SK-MEL-5 (cell line): ENCODE measurements at places on chromosomes 11 and 22. TPM values are rescaled to one million over a fixed set of nuclear protein-coding genes. Genes with fewer than 3 reads are reported as not detected.

DNA sequence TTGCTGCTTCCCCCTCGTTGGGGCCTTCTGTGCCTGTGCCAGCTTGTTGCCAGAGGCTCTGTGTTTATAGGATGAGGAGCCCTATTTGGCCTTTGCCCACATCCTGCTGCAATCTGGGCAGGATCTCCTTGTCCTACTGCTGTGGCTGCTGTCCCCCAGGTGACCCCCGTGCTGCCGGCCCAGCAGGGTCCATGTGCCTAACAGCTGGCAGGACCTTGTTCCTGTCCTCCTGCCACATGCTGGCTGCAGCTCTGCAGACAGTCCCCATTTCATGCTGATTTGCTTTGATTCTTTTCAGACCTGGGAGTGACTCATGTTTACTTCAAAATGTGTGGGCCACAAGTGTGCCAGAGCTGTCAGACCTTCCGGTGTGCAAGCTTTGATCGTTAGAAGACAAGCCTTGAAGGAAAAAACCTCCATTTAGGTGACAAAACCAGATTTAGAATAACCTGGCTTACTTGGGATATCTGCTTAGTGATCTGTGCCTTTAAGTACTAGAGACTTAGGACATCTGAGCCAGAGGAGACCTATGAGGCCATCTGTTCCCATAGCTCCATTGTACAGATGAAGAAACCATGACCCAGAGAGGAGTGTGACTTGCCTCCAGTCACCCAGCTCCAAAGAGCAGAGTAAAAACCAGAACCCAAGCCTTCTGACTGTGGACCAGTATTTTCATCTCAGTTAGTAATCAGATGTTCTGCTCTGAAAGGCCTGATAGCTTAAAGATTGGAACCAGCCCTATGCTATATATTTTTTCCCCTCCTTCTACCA, 11.1 kb downstream of the NAV2 start:
- DNase-seq = no peak

- DNase-seq = no peak
Measured at GRCh38 chr11:78338138-78338537, 79.5 kb downstream of the GAB2 start.

The EIF3D gene
- total RNA-seq = 750 and 852 TPM in 2 replicates

GRCh38 chr11:35845860-35846259, 98.0 kb upstream of the LDLRAD3 start:
- no peak for DNase-seq
